CD4-positive, alpha-beta T cell treated with Interleukin-6 for 4 hours (primary cell): ENCODE measurements at places on chromosomes 4 and X.

- no peak for DNase-seq
Measured at GRCh38 chrX:109533005-109533404, 3.6 kb upstream of the NXT2 start.

- DNase-seq: no peak
Measured at GRCh38 chr4:67522851-67523671, 22.2 kb downstream of the CENPC start.

GRCh38 chrX:23332101-23332887 is 2.4 kb upstream of the PTCHD1 start:
- no peak for DNase-seq

GRCh38 chr4:118836301-118837120 is 585 bp upstream of the SEC24D start:
- peak; percentile 51 for DNase-seq

GRCh38 chrX:40440866-40441265 is 139.9 kb upstream of the ATP6AP2 start:
- no peak for DNase-seq

- DNase-seq: no peak
Measured at GRCh38 chr4:88285235-88285653, 883 bp upstream of the PPM1K start.

DNA sequence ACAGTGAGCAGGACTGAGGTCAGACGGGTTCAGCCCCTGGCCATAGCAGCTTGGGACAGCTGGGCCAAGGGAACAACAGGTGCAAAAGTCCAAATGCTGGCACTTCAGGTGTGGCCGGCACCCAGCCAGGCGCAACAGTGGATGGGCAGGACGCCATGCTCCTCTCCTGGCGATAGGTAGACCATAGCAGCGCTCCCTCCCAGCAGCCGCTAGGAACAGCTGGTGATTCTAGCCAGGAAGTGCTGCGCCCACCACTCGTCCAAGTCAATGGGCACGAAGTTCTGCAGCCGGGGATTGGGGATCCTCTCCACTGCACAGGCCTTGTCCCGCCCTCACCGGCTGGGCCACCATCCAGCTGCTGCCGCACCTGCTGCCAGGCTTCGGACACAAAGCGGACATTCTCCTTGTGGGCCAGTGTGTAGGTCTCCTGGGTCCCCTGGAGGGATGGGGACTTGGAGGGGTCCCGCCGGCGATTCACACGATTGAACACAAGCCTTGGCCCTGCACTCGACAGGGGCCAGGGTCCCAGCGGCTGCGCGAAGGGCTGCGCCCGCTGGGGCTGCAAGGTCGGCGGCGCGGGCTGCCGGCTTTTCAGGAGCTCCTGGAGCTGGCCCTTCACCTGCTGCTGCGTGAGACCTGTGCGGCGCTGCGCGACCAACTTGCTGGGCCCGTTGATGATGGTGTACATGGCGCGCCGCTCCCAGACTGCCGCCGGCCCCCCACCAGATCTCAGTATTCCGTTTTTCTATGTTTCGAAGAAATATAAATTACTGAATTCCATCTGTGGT is 227.5 kb upstream of the STK26 start:
- DNase-seq: peak; percentile 3

DNA sequence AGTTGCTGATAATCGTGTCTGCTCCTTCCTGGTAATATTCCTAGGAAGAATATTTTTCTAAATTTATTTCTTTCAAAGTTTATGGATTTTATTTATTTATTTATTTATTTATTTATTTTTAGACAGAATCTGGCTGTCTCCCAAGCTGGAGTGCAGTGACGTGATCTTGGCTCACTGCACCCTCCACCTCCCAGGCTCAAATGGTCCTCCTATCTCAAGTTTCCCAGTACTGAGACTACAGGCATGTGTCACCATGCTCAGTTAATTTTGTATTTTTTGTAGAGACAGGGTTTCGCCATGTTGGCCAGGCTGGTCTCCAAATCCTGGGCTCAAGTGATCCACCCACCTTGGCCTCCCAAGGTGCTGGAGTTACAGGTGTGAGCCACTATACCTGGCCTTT is 48.9 kb downstream of the PDLIM5 start:
- no peak for DNase-seq

- no peak for DNase-seq
Measured at GRCh38 chrX:37759878-37760418, 19.9 kb upstream of the CYBB start.

DNA sequence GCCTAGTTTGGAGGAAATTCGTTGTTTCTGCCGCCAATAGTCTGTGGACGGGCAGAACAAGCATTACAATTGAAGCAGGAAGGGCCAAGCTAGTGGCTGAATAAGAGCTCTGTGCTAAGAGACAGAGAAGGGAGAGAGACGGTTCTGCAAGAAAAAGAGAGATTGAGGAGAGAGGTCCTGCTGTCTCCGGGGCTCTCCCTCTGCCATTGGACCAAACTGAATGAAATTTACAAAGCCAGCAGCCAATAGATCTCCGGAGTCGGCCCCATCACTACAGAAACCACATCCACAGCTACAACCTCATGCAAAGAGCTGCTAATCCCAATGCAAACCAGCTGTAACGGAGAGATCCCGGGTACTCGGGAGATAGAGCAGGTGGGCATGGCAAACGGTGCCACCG is at the start of gene NLGN4X:
Gene NLGN4X (minus strand): TSS at position 148 of the 400 bp plus-strand sequence. CDS start 77,401 bp downstream, outside the sequence.
- no peak for DNase-seq

DNA sequence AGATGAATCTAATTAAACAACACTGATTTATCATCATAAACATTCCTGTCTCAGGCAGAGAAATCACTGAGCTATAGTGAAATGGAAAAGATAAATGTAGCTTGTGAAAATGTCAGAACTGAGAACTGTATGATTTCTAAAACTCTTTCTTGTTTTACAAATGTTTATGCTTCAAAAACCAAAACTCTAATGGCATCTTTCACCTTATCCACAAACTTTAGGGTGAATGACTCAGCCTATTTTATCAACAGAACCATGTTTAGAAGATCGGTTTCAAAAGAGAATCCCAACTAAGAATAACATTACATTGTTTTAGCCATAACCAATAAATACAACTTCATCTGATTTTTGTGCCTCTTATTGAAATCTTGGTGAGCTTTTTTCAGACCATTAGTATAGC is 21.4 kb downstream of the NKX6-1 start:
- DNase-seq: no peak

GRCh38 chrX:105882581-105883275 is 60.4 kb downstream of the NRK start:
- DNase-seq: no peak

GRCh38 chrX:19682712-19683331 is 167.5 kb upstream of the MAP3K15 start:
- DNase-seq: peak; percentile 76

- DNase-seq: no peak
Measured at GRCh38 chrX:50003927-50004326, 81.5 kb downstream of the CLCN5 start.

DNA sequence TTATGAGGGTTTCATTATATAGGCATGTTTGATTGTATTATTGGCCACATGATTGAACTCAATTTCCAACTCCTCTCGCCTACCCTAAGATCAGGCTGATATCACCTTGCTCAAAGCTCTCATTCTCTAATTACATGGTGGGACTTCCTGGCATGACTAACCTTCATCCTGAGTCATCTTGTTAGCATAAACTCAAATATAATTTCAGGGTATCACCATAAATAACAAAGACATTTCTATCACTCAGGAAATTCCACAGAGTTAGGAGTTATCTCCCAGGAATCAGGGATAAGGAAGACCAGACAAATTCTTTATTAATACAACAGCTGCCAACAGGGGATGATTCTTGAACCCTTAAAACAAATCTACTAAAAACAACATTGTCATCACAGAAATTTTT is 90.7 kb downstream of the NDST3 start:
- no peak for DNase-seq

- DNase-seq: peak; percentile 36
Measured at GRCh38 chr4:70927502-70928137, 25.5 kb downstream of the MOB1B start.

DNA sequence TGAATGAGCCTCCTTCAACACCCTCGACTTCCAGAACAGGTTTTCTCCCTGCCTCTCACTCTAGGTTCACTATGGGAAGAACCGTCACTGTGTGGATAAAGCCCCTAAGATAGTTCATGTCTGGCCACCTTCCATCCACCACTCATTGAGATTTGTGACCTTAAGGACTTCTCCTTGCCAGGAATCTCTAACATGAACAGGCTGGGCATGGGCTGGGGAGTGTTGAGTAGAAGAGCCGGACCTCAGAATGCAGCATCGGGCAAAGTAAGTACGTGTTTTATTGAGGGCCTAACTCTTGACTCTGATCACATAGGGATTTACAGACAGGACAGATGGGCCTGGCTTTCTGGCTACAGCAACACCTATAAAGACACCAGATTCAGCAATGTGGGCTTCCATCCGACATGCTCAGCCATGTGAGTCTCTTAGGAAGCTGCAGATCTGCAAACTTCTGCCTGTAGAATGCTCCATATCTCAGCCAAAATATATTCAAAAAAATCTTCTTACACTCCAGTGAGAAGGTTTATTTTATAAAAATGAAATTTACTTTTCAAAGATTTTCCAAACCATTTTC is 26.4 kb upstream of the TRIM60 start:
- DNase-seq: no peak

DNA sequence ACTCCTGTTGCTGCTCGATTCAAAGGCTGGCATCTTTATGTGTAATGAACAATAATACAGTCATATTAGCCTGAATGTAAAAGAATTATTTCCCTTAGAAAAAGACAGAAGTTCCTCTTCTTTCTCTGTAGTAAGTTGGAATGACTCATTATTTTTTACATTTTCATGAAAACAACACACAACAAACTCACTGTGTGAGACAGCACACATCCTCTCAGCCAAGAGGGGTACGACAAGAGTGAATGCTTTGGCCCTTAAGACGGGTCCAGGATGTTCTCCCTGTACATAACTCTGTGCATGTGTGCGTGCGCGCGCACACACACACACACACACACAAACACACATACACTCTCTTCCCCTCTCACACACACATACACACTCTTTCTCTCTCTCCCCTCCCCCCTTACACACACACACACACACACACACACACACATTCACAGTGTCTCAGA is 72.8 kb downstream of the MANBA start:
- no peak for DNase-seq

DNA sequence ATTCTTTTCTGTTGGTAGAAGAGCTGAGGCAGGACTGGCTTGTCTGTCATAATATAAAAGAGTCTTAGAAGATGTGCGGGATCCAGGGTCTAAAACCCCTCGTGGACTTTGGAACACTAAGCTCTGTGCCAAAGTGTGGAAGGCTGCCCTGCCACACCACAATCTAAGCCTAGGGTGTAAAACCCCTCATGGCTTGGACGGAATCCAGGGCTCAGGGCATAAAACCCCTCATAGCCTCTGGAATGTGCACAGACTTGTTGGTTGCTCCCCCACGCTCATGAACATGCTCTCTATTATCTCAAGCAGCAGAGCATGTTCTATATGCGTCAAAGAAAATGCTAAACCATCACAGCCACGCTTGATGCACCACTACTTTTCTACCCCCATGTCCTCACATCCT is 483.6 kb downstream of the GABRG1 start:
- no peak for DNase-seq

DNA sequence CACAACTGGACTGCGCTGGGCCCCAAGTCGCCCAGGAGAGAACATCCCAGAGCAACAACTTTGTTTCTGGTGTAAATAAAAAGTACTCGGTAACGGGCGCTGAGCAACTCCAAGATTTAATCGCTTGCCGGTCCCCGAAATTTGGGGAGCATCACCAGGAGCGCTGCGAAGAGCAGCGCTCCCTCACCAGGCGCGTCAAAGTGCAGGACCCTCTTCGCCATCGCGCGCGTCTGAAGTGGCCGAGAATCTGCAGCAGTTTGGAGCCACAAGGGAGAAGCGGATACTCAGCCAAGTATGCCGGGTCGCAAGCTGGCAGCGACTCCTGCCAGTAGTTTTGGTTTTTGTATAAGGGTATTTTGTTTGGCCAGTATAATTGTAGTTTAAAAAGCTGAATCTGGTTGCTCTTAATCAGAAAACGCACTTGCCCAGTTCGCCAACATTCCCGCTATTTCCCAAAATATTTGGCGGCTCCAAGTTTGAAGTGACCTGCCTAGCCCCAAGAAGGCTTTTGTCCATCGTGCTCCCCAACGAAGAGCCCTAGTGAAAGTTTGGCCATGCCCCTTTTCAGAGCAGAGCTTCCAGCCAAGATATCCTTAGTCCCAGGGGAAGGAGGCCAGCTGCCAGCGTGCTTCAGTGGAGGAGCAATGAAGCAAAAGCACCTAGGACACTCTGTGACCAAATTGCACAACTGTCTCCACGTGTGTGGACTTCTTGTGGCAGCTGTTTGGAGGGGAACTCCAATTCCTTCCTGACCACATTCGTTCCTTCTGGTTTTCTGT is 557 bp upstream of the KDR start:
- DNase-seq: no peak

DNA sequence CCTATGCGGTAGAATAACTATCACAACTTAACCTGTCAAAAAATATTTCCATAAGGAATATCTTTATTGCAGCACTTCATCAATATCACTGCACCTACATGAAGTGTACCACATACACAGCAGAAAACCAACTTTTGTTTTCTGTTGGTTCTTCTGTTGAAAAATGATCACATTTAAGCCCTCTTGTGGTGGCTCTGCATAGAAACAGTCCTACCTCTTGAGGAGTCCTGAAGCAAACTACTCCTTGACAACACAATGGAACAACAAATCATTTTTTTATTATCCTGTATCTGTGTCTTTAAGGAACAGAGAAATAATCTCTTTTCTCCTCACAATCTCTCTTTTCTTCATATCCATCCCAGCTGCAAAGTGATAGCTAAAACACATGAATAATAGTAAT is 39.8 kb upstream of the ATOH1 start:
- DNase-seq: no peak

GRCh38 chrX:95754411-95754810 is 930.2 kb upstream of the DIAPH2 start:
- no peak for DNase-seq

DNA sequence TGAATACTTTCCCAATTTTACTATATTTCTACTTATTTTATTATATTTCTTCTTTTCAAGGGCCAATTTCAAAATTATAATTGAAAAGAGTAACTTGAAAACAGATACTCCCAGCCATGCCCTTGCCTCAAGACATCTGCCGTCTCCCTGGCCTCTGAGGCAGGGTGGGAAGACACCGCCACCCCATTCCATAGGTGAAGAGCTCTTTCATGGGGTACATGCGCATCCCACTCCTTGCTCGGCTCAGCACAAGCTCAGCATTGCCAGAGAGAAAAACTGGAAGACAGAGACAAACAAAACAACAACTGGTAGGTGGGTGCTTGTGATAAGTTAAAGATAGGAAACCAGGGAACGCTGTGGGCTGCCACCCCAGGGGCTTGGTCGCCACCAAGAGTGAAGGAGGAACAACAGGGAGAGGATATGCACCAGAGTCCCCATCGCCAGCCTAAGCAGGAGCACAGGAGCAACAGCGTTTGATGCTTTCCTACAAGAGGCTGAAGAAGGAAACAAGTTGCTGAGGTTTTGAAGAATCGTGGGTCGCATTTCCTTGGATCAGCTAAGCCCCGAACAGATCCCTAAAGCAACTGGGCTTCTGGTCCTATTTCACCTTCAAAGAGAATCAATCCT is 11.3 kb downstream of the TMEM154 start:
- DNase-seq: no peak

GRCh38 chr4:81427344-81427821 is 44.3 kb downstream of the RASGEF1B start:
- no peak for DNase-seq
